Fibroblast of skin of left biceps (primary cell): ENCODE measurements at places on chromosomes 6 and 20.

DNA sequence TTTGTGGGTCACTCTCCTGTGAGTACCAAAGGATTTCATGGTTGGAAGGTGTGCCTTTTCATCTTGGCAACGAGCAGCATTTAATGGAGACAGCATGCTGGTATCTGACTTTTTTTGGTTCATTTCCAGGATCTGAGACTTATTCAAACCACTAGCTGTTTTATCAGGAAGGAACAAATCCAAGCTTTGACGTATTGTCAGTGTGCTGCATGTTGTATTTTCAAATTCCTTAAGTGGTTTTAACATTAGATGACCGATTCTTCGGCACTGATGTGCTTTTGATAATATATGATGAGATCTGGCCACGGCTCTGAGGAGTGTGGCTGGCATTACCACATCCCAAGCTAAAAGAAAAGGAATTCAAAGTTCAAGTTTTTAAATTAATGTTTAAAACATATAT lies 6.4 kb downstream of the RMND1 start:
- peak; percentile 63 for DNase-seq

- no peak for DNase-seq
Observed at GRCh38 chr6:87710090-87710489, 8.1 kb upstream of the AKIRIN2 start.

DNA sequence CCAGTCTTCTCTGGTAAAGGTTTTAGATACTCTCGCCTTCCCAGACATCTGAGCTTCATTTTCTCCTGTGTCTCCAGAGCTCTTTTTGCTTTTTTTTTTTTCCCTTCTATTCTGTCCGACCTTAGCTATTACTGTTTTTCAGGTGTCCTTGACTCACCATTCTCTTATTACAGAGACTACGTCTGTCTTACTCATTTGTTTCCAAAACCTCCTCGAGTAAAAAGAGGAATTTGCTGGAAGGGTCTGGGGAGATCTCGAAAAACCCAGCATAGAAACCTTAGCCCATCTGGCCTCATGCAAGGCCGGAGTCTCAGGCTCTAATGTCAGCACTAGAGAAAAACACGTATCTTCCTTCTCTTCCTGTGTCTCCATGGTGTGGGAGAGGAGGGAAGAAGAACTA lies 109.2 kb upstream of the CARMIL1 start:
- DNase-seq: no peak

- DNase-seq: no peak
Observed at GRCh38 chr20:9172851-9173250, 104.0 kb downstream of the PLCB4 start.

GRCh38 chr6:33990061-33990541 lies 155.8 kb downstream of the GRM4 start:
- no peak for DNase-seq

- peak; percentile 92 for DNase-seq
Observed at GRCh38 chr6:142802124-142802523, 142.9 kb downstream of the HIVEP2 start.

- DNase-seq: no peak
Observed at GRCh38 chr6:73666393-73666792, 12.6 kb upstream of the SLC17A5 start.

DNA sequence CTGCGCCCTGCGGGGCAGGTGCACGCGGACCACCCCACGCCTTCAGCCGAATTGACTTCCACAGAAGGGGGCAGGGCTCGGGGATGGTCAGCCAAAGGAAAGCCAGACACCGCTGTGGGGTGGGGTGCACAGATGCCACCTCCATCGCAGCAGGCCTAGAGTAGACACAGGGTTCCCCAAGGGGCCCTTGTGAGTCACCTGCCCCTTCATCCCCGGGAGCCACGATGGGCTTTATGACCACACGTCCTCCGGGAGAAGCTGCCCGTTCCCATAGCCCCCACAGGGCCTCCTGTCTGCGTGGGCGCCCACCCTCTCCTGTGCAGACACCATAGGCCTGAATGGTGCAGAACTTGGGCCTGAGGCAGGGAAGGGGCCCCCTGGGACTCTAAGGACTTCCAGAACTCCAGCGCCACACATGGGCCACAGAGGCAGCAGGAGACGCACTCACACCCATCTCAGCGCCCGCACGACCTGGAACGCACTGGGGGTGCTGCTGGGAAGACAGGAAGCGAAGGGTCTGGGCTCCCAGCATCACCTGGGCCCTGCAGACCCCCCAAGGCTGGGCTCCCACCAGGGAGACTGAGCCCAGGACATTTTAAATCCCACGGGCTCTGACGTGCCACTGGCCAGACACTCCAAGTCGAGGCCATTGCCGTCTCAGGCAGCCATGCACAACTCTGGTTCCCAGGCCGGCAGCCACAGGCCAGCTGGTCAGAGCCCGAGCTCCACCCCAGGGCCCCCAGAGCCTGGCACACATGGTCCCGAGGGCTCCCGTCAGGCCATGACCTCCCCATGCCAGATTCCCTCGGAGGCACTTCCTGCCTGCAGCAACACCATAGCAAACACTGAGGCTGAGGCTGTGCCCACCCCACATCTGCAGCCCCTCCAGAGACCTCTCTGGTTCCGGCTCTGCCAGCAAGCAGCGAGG lies 134.2 kb downstream of the DLL1 start:
- no peak for DNase-seq

DNA sequence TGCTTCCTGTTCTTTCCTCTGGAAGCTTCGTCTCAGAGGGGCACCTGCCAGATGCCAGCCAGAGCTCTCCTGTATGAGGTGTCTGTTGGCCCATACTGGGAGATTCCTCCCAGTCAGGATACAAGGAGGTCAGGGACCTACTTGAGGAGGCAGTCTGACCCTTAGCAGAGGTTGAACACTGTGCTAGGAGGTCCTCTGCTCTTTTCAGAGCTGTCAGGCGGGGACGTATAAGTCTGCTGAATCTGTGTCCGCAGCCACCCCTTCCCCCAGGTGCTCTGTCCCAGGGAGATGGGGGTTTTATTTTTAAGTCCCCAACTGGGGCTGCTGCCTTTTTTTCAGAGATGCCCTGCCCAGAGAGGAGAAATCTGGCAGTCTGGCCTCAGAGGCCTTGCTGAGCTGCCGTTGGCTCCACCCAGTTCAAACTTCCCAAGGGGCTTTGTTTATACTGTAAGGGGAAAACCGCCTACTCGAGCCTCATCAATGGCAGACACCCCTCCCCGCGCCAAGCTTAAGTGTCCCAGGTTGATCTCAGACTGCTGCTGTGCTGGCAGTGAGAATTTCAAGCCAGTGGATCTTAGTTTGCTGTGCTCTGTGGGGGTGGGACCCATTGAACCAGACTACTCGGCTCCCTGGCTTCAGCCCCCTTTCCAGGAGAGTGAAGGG lies 326.7 kb downstream of the BCKDHB start:
- no peak for DNase-seq

DNA sequence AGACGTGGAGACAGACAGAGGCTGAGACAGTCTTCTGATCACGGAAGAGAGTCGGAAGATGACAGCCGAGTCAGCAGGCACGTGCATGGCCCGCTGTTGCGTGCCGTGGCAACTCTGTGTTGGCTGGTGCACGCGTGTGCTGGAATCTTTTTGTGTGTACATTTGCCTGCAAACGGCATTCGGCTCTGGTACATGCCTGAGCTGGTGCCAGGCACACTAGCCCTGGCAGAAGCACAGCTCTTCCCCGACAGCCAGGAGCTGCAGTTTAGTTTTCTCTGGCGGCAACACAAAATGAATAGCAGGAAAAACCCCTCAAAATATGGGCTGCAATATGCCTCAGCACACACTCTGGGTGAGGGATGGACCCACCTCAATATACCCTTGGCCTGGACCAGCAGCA lies 769 bp upstream of the PDYN start:
- no peak for DNase-seq

GRCh38 chr20:40961176-40961575 lies 67.4 kb upstream of the TOP1 start:
- no peak for DNase-seq

DNA sequence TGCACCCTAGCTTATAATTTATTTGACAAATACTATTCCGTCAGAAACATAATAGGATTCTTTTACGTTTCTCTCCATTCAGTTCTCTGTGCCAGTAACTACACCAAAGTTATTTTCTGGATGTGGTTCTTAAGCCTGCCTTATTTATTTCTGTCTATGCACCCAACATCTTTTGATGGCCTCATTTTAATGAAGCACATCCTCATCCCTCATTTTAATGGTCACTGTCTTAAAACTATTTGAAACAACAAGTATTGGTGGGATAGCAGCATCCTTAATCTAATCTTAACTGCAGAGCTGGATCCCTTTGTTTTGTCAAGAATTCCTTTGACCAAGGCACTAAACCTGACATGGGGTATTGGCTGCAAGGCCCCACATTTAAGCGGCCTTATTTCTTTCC lies 11.0 kb downstream of the FAM135A start:
- DNase-seq: no peak
